Activated CD4-positive, alpha-beta T cell treated with anti-CD3 and anti-CD28 coated beads, Interleukin-2, Interleukin-6, amounts not matched to agents 100 ng/mL and 50 ng/mL, durations not matched to agents 16 hours and 8 hours (primary cell): ENCODE measurements at places on chromosomes 7 and 10.

GRCh38 chr7:80499350-80499953 lies 12.4 kb downstream of the GNAT3 start:
- DNase-seq, result no peak

GRCh38 chr10:99661377-99661763 lies 2.1 kb downstream of the ENTPD7 start:
- DNase-seq, result no peak

- no peak for DNase-seq
These were observed 22.4 kb upstream of the MNX1 start for GRCh38 chr7:157032644-157033482.

GRCh38 chr7:128963327-128963757 lies 25.6 kb downstream of the IRF5 start:
- DNase-seq, result peak; percentile 80

DNA sequence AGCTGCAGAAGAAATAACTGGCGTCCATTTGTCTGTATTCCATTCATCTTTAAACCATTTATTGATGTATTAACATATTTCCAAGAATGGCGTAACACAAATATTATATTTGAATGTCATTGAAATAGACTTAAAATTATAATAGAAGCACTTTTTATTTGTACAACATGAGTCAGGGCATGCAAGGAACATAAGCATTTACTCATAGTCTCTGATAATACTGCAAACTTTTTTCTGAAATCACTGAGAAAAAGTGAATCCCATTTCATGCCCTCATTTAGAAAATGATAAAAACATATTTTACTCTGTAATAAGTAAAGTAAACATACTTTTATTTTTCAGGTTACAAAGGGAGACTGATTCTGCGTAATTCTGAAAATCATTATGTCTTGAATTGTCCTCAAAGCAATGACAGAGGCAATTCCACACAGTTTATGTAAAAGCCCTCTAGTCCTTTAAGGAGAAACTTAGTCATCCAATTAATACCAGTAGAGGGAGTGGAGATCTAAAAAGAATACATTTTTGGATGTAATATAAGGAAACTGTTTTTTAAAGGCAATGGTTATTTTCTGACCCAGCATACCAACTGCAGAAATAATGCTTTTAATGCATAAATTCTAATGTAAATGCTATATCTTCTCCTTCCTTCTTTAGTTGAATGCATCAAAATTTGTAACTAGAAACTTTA lies 58.1 kb downstream of the AGMO start:
- no peak for DNase-seq

DNA sequence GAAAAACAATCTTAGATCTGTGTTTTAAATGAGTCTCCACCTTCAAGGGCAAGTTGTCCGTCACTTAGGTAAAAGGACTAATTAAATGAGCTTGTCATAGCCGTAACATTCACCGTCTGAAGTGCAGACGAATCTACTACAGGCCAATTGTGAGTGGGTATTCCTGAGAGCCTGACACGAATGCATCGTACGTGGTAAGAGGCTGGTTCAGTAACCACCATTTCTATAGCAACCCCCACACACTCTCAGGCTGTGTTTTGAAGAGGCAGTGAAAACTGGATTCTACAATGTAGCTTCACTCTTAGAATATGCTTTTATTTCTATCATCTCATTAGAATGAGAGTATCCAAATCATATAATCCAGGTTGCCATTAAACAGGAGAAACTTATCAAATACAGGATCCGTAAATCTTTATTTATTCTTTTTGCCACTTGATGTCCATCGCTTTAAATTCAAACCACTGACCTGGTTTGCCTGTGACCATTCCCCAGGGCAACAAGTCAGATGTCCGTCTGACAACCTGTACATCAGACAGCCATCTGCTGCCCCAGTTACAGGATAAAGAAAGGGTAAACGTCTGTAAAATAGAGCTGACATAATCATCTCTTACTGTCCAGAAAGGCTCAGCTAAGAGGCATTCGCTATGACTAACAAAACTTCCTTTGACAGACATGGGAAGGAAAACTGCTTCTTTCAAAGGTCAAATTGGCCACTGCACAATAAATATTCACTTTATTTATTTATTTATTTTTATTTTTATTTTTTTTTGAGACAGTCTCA lies 70.3 kb upstream of the NMT2 start:
- DNase-seq, result no peak

GRCh38 chr10:103576076-103576471 lies 82.6 kb downstream of the NEURL1 start:
- no peak for DNase-seq

GRCh38 chr7:712381-713138 lies 13.9 kb upstream of the DNAAF5 start:
- DNase-seq, result no peak

DNA sequence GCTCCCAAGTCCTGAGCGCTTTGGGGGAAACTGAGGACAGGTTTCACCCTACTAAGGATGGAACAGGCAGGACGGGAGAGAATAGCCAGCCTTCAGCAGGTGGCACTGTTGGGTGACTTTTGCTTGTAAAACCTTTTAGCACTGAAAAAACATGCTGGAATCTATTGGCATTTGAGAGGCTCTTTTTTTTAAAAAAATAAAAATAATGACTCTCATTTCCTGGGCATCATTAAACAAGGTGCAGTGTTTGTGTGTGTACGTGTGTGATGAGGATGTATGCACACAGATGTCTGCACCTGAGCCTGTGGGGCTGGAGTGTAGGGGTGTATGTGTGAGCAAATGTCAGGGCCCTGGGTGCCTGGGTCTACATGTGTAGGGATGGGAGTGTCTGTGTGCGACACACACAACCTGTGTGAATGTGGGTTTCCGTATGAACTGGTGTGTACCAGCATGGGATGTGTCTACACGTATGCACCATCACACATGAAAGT lies 177.9 kb downstream of the RPS24 start:
- peak; percentile 8 for DNase-seq

DNA sequence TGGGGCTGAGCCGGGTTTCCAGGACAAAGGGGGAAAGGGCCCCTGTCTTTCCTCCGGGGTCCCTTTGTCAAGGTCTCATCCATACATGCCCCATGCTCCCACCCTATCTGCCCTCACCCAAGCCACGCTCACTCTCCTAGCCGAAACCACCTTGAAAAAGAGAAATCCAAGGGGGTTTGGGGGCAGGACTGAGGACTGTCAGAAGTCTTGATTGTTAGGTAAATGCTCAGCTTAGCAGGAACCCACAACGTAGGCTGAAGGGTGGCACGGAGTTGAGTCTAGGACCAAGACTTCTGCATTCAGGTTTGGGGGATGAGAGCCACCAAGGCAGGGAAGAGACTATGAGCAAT lies 719 bp upstream of the PGAM2 start:
- no peak for DNase-seq

DNA sequence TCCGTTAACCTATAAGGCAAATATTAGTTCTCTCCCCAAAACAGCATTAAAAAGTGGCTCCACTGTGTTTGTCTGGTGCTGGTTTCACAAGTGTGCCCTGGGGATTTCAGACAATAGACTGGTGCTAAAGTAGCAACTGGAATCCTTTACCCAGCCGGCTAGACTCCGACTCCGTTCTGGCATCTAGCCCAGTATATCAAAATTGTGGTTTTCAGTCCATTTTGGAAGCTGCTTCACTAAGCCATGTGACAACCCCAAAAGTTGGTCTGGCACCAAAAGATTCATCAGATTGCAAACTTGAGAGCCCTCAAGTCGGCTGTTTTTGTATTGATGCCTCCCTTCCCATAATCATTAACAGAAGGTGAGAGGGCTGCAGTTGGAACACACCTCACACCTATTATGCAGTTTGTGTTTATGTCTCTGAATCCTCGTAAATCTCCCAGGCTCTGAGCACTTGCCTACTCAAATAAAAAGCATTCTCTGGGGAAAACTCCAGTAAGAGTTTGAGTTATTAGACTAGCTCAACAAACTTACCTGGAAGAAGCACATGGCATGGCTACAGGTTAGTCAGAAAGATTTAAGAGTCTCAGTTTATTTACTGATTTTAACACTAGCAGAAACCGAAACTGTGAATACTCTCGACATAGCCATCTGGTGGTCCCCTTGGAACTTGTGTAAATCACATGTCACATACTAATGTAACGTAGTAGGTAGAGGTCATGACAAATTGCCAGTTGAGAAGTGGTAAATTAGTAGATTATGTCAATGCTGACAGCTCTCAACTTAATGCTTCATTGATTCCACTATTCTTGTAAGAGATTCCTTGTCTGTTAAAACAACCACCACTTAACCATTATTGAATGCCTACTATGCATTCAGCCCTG lies 14.8 kb upstream of the WNT16 start:
- DNase-seq, result no peak

DNA sequence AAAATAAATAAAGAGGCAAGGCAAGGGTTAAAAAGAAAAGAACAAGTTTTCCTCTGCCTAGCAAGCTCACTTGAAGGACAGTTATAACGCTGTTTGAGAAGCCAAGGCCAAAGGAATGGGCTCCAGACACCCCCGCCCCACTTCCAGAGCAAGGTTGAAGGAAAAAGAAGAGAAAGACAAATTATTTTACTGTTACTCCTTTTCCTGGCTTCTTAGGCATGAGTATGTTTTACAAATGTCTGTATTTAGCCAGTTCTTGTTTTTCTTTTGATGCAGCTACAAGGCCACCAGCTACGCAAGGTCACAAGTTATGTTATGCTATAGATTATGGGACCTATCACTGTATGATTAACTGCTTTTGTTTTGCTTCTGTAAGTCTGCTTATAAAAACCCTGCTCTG lies 94.6 kb downstream of the ZNF22 start:
- no peak for DNase-seq

GRCh38 chr7:91420606-91421005 lies 156.4 kb downstream of the FZD1 start:
- no peak for DNase-seq

DNA sequence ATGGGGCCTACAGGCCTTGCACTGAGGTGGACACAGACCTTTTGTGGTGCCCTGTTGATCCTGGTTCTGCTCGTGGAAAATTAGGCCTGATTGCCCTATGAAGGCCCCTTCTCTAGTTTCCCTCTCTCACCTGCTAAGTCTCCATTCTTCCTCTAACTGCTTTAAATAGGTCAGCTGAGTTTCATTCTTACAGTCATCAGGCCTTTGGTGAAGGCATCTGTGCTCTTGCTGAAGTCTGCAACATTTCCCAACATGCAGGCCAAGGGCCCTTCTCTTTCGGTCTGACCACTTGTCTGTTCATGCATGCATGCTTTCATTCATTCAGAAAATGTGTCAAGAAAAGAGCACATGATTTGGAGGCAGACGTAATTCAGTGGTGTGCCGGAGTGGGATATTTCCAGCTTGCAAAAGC lies 244.0 kb downstream of the BUB3 start:
- peak; percentile 3 for DNase-seq

DNA sequence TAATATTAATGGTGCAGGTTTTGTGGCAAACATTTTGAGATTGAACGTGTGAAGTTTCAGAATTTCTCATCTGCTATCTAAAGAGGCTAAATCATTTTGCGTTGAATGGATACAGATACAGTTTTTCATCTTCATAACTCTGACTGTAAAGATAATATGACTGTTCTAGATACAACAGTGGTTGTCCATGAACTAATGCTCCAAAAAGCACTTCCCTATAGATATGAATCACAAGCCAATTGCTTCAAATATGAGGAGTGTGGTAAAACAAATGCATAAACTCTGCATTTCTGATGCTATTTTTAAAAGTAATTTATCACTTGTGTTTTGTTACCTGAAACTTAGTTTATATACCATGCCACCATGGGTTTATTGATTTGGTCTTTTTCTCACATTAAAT lies 750.1 kb downstream of the MAGI2 start:
- no peak for DNase-seq

DNA sequence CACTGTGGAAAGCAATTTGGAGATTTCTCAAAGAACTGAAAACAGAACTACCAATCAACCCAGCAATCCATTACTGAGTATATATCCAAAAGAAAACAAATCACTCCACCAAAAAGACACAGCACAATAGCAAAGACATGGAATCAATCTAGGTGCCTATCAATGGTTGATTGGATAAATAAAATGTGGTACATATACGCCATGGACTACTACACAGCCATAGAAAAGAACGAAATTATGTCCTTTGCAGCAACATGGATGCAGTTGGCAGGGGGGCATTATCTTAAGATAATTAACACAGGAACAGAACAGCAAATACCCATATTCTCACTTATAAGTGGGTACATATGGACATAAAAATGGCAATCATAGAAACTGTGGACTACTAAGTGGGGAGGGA lies 35.4 kb upstream of the WNT8B start:
- no peak for DNase-seq

DNA sequence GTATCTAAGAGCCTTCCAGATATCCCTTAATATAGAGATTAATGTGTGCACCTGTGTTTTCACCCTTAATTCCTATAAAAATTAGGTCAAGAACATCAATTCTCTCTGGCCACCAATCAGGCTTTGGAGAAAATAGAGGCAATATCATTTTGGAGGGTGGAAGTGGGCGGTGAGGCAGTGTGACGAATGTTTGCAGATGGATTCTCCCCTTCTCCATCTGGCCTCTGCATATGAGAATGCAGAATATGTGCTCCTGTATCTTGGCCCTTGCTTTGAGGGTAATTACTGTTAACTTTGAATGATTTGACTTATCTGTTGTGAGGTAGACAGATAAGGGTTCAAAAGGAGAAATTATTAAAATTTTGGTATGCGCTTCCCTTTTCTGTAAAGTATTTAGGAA lies 304.0 kb upstream of the NPSR1 start:
- DNase-seq, result no peak

DNA sequence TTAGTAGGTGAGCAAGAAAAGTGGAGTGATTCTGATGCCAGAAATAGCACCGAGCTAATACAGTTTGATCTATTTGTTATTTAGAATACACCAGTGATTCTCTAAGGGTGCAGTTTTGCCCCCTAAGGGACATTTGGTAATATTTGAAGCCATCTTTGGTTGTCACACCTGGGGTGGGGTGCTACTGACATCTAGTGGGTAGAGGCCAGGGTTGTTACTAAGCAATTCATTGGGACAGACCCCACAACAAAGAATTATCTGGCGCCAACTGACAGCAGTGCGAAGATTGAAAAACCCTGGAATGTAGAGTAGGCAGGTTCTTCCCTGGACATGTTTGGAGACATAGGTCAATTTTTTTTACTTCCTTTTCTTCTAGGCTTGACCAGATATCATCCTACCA lies 14.6 kb downstream of the PALS2 start:
- DNase-seq, result peak; percentile 45

DNA sequence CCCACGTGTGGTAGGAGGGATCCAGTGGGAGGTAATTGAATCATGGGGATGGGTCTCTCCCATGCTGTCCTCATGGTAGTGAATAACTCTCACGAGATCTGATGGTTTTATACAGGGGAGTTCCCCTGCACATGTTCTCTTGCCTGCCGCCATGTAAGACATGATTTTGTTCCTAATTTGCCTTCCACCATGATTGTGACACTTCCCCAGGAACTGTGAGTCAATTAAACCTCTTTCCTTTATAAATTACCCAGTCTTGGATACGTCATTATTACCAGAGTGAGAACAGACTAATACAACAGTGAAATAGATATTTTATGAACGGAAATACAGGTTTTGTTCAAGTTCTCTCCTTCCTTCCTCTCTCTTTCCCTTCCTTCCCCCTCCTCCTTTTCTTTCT lies 15.8 kb downstream of the CALD1 start:
- no peak for DNase-seq
